ENCODE measurements at places on chromosomes 2 and 18.

GRCh38 chr2:156909983-156910382, 347.5 kb upstream of the GALNT5 start:
- no peak for DNase-seq

GRCh38 chr18:54616220-54616848, 25.3 kb downstream of the DYNAP start:
- DNase-seq: no peak

GRCh38 chr2:14297340-14297739, 335.2 kb upstream of the LRATD1 start:
- DNase-seq: no peak

DNA sequence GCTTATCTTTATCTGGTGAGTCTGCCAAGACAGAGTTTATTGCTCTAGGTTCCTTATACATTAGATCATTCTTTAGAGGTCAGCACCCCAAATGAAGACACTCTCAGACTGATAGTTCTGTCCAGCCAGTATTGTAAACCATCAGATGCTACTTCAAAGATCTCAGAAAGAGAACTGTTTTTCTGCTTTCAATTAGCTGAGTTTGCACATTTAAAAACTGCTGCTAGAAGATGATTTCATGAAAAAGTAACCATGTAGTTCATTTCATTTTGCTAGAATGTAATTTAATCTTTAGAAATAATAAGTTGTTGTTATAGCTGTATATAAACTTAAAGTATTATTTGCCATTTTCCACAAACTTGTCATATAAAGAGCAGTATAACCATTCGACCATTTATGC, 344.5 kb upstream of the ATP5MC3 start:
- DNase-seq: no peak

- DNase-seq: no peak
Observed at GRCh38 chr18:58633874-58634273, 5.0 kb upstream of the ALPK2 start.

All from NCI-H524 treated with DMSO at 0.1 percent for 48 hours (cell line).